Right renal pelvis (tissue), 4 donors: ENCODE measurements at places on chromosomes 3 and 15. TPM values are rescaled to one million over a fixed set of nuclear protein-coding genes. Genes with fewer than 3 reads are reported as not detected.

TUSC7 gene
- polyA plus RNA-seq: not detected

SPTSSB gene
- polyA plus RNA-seq: 2.8 TPM

ARGFX gene
- polyA plus RNA-seq: not detected

ACKR2 gene
- polyA plus RNA-seq: 2.0 TPM

NANOGP8 gene
- polyA plus RNA-seq: 0.21 TPM

PLOD2 gene
- 194 TPM for polyA plus RNA-seq
